ENCODE measurements at places on chromosomes 3 and 15.

GRCh38 chr3:53589806-53590205 lies 95.4 kb downstream of the CACNA1D start:
- no peak for DNase-seq

GRCh38 chr3:65935724-65936123 lies 103.0 kb downstream of the MAGI1 start:
- DNase-seq: no peak

GRCh38 chr3:126128504-126129397 lies 44.8 kb upstream of the SLC41A3 start:
- DNase-seq: no peak

- DNase-seq: no peak
Observed at GRCh38 chr3:134320749-134321148, 53.5 kb downstream of the AMOTL2 start.

DNA sequence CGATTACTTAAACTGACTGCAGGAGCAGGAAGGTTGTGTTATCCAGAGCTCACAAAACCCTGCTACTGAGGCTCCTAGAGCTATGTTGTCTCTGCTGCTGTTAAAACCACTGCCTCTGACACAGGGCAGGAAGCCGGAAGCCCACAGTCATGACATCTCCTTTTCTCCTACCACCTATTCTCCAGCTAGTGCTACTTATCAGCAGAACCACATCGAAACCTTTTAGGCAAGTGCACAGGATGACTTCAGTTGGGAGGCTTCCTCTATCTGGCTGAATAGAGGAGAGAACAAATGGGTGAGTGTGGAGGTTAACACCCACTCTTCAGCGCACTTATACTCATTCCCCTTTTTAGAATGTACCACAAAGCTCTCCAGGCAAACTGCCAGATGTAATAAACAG lies 638.0 kb downstream of the OTOL1 start:
- peak; percentile 76 for DNase-seq

GRCh38 chr15:101122266-101122665 lies 129.6 kb downstream of the CHSY1 start:
- DNase-seq: no peak

GRCh38 chr15:74799856-74800558 lies 12.6 kb upstream of the LMAN1L start:
- peak; percentile 62 for DNase-seq

DNA sequence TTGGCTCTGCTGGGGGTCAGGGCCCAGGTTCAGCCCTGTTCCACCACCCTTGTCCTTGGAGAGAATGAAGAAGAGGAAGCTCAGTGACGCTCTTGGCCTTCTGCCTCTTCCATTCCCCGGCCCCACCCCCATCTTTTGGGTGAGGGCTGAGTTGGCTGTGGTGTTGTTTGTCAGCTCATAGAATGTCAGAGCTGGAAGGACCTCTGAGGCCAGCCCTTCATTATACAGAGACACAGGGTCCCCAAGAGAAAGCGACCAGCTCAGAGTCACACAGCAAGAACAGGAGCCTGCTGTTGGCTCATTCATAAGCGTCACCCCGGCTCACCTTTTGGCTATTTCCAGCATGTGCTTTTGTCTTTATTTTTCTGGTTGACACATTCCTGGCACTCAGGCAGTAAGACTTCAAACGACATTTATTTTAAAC lies 68.2 kb downstream of the AAGAB start:
- DNase-seq: no peak

DNA sequence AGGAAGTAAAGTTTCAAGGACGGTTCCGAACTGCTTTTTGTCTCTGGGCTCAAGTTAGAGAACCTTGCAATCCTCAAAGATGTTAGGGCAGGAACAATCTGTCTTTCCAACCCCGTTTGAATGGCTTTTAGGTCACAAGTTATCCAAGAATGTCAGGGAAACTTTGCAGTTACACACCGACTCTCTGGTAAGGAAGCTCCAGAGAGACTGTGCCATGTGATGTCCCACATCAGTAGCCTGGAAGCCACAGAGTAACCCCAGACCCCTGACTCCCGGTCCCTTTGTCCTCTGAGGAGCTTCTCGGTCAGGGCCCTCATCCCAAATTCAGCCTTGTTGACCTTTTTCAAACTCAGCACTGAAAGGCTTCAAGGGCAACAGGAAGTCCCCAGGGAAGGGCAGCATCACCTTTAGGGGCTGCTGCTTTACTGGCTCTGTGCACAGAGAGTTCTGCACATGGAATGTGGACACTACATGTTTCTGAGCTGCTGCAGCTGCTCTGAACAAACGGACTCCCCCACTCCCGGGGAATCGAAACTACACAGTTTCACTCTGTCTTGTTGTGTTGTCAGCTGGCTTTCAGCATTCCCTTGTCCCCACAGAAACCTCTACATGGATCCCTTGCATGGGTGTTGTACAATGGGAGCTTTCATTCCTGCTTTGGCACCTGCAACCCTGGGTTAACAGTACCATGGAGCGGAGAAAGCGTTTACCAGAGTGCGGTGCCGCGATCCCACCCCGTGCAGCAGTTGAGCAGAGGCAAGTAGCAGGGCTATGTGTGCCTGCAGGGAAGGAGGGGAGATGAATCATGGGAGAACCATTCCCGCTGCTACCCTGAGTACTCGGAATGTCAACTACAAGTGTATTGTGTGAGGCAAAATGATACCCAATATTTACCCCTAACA lies 408.2 kb upstream of the THBS1 start:
- DNase-seq: no peak

DNA sequence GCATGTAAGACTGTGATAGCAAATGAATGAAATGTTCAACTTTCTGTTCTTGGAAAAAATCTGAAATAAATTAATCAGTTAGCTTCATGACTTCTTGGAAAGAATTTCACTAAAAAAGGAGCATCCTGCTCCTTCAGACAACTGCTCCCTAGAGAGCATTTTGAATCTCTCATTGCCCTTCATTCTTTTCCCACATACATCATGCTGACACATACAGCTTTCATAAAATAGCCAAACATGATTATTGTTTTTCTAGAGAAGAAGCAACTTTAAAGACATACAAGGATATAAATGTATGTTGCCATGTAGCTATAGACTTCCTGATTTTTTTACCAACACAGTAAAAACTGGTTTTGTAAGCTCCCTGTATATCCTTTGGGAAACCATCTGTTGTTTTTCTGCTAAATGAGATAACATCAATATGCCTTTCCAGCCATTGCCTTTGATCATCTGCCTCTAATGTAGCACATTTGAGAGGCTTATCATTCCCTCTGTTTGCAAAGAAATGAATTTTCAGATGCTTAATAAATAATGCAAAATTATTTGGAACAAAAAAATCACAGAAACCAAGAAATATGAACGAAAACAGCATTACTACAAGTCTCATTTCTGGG lies 248.2 kb upstream of the GPR149 start:
- no peak for DNase-seq

GRCh38 chr15:83897037-83897436 lies 243.1 kb downstream of the ADAMTSL3 start:
- DNase-seq: no peak

DNA sequence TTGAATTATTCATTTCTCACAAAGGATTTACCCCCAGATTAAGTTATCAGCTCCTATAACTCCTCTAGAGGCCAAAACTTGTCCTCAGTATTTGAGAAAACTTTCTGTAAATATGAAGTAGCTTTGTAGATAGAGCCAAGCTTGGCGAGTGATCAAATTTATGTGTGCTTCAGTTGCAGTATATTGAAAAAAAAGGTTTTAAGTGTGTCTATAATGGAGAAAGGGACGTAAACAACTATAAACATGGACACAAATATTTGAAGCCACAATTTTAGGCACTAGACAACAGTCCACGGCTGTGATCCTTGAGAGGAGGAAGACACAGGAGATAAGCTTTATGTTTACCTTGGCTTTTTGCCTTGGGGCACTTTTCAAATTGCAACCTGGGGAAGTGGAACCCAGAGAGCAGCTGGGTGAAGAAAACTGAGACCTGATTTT lies 118.7 kb downstream of the THRB start:
- no peak for DNase-seq
